Epithelial cell of esophagus (primary cell): ENCODE measurements at places on chromosomes 5 and 9.

DNA sequence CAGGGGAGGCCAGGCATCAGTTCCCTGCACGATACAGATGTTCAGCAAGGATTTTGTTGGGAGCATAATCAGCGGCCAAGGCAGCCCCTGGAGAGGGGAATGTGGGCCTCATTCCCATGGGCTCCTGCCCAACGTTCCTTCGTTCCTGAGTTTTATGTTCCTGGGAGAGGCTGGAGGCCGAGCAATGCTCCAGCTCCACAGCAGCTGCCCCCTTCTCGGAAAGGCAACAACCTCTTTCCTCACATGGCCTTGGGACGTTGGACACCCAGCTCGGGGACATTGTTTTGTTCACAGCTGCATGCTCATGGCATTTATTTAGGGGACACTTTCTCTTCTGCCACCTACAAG lies 63.8 kb upstream of the COL15A1 start:
- DNase-seq, result no peak

DNA sequence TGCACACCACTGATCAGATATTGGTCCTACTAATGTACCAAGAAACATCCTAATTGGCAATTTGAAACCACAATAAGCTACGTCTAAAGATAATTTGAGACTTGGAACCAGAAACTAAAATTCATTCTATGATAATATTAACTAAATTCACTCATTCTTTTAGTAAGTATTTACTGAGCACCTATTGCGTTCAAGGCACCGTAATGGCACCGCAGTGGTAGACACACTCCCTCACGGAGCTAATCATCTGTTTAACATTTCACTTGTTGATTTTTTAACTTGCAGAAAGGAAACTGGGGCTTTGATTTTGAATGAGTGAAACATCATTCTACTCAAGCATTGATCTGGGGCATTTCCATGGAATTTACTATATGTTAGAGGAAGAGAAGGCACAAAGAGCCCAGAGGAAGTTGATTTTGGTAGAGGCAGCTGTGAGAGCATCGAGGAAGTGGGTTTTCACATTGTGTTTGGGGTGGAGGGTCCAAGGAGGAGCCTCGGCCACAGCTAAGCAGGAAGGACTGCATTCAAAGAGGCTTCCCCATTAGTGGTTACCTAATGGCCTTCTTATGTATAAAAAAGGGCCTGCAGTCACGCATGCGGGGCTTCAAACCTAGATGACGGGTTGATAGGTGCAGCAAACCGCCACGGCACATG lies 7.1 kb downstream of the RAPGEF1 start:
- no peak for DNase-seq

GRCh38 chr9:70049672-70050271 lies 6.1 kb downstream of the MAMDC2 start:
- no peak for DNase-seq

DNA sequence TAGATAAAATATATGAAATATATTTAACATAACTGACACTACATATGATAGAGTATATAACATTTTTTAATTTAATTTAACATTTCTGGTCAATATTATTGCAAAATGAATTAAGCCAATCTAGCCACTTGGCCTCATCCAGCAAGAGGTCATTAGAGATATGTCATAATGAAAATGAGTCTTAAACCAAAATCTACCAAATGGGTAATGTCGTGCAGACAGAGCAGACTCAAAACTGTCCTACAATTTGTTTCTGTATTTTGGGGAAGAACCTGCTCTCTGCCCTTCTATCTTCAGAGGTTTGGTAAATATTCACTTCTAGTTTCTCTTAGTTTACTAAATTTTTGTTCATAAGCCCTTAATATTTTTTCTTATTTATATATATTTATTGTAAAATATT lies 61.4 kb downstream of the ARHGEF28 start:
- DNase-seq, result no peak

- DNase-seq, result peak; percentile 91
Observed at GRCh38 chr9:121529237-121529987, 29.8 kb upstream of the GGTA1 start.

DNA sequence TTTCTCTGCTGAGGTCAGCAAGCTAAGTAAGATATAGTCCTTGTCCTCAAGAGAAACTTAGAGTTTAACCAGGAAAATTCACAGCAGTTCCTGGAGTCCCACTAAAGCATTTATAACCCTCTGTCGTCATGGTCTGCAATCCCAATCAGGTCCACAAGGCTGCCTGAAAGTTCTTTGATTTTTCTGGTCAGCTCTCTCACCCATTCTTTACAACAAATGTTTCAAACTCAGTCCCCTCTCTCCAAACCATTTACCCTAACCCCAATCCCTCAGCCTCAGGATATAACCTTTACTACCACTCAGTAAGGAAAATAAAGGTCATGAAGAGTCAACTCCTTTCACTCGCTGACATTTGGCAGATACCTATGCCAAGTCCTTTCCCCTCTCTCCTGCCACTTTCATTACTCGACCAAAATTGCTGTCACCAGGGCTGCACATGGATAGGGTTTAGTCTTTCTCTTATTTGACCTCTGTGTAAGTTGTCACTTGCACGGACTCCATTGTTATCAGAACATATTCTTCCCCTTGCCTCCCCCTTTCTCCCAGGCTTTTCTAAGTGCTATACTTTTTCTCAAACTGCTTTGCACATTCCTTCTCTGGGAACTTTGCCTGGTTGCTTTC lies 936.6 kb downstream of the NR2F1-AS1 start:
- DNase-seq, result no peak

GRCh38 chr5:36744773-36745589 lies 131.6 kb upstream of the NIPBL start:
- peak; percentile 95 for DNase-seq

DNA sequence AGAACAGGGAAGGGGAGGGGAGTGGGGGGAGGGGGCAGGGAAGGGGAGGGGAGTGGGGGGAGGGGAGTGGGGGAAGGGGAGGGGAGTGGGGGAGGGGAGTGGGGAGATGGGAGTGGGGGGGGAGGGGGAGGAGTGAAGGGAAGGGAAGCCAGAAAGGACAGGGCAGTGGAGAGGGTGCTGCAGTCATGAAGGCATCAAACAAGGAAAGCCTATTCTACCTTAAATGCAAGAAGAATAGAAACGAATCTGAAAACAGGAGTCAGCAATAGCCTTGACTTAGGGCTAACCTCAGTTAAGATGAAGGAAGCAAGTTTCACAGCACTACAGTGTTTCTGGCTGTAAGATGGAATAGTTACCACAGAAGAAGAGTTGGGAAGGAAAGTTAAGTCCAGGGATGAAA lies 59.5 kb downstream of the CAMSAP1 start:
- no peak for DNase-seq

DNA sequence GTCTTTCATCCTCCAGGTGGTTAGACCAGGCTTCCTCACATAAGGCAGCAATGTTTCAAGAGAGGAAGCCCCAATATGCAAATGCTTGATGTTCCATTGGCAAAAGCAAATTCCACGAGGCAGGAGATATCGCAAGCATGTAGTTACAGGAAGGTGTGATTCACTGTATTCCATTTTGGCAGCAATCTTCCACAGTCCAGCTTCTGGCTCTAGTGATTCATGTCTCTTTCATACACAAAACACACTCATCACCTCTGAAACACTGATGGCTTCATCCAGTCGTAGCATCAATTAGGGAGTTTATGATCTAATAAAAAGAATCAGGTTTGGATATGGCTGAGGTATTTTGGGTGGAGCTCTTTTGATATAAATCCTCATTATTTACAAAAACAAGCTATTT lies 552.2 kb upstream of the RIOK2 start:
- DNase-seq, result peak; percentile 98

DNA sequence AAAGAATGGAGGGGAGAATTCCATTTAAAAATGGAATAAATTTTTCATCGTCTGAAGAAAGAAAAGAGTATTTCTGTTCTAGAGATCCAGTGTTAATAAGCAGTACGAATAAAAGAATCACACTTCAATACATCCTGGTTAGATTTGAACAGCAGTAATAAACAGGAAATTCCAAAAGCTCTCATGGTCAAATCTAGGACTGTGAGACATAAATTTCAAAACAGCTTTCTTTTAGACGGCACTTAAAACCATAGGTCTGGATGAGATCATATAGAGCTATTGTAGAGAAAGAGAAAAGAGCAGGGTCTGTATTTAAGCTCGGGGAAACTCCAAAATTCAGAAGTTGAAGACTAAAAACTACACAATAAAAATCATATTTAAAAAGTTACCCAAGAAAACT lies 1006.9 kb upstream of the CTNND2 start:
- DNase-seq, result no peak

GRCh38 chr9:104948277-104948676 lies 20.3 kb upstream of the ABCA1 start:
- peak; percentile 44 for DNase-seq

DNA sequence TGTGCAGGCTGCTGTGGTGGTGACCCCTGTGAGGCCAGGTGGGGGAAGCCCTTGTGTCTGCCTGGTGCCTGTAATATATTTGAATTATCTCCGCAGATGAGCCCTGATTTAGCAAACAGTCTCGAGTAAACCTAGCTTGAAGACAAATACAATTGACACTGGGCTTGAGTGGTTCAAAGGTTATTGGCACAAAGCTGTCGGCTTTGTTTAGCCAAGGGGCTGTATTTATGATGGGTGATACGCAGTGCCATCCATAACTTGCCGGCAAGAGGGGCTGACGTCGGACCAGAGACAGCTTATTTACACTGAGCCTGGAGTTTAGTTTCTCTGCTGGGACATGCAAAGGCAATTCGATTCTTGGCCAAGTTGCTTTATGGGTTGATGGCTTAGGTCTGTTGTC lies 20.0 kb upstream of the PITX1 start:
- DNase-seq, result no peak

DNA sequence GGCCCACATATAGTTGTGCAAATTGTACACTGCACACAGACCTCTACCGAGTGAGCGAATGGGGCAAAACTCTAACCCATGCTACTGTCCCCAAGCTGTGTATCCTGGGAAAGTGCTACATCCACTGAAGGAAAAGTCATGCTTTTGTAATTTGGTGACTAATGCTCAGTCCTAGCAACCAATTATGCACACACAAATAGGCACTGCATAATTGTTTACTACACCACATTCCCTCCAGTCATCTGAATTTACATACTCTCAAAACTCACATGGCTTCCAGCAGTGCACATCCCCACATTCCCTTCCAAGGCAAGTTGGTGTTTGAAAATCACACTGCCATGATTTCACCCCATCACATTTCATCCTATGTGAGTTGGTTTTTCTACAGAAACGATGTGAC lies 125.9 kb upstream of the OSMR start:
- peak; percentile 50 for DNase-seq
